ENCODE measurements at places on chromosomes 12 and 14.

DNA sequence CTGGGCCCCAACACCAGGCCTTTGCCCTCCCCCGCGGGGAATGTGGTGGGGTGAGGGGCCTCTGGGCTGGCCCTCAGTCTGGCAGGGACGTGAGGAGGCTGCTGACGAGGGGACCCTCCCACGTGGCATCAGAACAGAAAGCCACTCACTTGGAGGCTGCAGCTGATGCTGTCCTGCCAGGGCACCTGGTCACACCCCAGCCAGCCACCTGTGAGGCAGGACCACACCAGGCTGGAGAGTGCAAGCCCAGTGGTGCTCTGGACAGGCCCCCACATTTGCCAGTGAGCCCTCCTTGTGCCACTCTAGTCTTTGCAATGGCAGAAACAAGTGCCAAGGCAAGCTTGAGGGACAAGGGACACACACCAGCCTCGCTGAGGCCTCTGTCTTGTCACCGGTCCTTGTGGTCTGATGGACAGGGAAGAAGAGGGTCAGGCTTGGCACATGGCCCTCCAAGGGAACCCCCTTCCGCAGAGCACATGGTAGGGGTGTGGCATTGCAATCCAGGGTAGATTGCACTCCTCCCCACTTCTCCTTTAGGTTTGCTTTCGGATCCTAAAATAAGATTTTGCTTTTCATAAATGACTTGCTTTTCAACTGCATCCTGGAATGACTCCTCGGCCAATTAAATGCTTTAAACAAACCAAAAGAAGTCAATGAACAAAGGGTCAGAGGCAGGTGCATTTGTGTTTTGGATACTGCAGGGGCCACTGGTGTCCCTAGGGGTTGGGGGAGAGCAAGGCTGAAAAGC lies 53.7 kb downstream of the CCDC88C start:
- DNase-seq: no peak

DNA sequence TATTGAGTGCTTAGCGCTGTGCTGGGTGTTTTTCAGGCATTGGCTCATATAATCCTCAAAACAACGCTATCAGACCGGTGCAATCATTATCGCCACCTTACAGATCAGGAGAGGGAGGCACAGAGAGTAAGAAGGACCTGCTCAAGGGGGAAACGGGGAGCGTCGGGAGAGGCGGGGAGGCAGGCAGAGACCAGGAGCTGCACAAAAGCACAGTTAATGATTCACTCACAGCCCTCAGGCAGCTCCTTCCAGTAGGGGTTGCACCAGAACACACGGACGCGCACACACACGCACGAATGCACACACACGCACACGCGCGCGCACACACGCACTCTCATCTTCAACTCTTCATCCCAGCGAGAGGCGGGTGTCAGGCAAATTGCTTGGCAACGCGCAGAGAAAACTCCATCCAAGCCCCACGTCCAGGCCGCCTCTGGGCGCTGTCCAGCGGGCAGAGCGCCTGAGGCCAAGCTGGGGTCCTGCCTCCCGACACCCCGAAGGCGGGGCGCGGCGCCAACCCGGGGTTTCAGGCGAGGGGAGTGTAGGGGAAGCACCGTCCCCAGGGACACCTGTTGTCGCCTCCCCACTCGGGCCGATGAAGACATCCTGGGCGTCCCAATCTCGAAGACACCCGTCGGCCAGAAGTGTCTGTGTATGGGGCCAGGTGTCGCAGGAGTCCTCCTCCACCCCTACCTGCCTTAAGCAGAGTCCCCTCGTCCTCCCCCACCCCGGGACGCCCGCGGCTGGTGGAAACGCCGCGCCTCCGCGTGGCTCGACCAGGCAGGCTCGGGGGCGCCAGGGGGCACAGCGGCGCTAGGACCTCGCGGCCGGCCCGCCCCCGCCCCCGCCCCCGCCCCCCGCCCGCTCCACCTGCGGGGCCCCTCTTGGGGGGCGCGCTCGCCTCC lies 35.5 kb upstream of the STON2 start:
- no peak for DNase-seq

DNA sequence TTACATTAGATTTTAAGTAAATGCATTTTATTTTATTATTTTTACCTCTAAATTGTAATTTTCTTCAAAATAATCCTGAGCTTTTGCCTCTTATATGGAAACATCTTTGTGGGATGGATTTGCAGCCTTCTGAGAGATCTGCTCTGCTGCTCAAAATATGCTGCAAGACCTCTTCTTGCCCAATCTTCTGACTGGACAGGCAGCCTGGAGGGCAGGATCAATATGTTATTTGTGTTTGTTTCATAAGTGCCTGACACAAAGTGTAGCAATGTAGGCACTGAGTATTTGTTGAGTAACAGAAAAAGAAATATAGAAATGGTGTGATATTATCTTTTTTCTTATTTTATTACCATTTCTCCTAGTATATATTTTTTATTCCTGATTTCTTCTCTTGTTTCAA lies 1106.9 kb downstream of the TMTC2 start:
- DNase-seq: no peak

DNA sequence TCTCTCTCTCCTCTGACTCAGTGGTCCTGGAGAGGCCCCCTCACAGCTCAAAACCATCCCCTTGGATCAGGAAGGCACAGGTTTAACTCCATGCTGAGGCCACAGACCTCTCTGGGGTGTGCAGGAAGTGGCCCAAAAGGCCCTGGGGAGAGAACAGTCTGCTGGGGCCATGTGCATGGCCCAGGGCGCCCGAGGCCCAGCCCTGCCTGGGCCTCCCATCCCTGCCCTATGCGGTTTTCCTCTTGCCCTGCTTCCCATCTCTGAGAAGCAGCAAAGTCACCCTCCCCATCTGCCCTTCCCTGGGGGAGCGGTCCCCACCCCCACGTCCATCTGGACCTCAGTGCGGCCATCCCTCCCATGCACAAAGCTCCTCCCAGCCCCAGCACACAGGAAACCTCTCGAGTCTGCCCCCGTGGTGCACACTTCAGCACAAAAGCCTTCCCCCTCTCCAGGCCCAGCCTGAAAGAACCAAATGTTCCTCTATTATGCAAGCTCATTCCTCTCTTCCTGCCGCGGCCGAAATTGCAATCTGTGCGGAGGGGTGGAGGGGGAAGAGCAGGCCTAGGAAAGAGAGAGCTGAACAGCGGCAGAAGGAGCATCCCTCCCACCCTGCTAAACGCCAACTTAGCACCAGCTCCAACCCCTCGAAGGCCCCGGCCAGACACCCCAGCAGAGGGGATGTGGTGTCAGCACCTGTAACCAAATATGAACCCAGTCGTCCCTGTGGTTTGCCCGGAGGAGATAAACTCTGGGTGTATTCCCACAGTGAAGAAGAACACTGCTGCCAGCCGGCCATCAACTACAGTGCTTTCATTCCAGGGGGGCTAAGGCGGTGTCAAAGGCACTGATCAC lies 108.5 kb downstream of the SCARB1 start:
- DNase-seq: no peak

GRCh38 chr12:62738616-62739015 lies 196.3 kb downstream of the PPM1H start:
- no peak for DNase-seq

GRCh38 chr14:58166005-58166983 lies 14.3 kb upstream of the ARMH4 start:
- peak; percentile 75 for DNase-seq

GRCh38 chr12:100031836-100032235 lies 47.1 kb upstream of the ANKS1B start:
- DNase-seq: no peak

GRCh38 chr12:104870797-104871196 lies 87.3 kb downstream of the SLC41A2 start:
- no peak for DNase-seq

All from activated CD4-positive, CD25-positive, alpha-beta regulatory T cell treated with anti-CD3 and anti-CD28 coated beads, Interleukin-2, amount 50 U/mL, for 72 hours (primary cell).